ENCODE measurements at places on chromosomes 5 and 9.
A peak's percentile ranks its signal among the peaks of the same experiment; 100 is the strongest.

- peak; percentile 97 for DNase-seq
Observed at GRCh38 chr5:149551227-149552037, at the start of gene CSNK1A1. CSNK1A1 (minus strand) TSS chr5:149551439; CDS start chr5:149550964, 475 bp downstream.

GRCh38 chr5:54889826-54890225 is 95.6 kb downstream of the ESM1 start:
- DNase-seq: no peak

DNA sequence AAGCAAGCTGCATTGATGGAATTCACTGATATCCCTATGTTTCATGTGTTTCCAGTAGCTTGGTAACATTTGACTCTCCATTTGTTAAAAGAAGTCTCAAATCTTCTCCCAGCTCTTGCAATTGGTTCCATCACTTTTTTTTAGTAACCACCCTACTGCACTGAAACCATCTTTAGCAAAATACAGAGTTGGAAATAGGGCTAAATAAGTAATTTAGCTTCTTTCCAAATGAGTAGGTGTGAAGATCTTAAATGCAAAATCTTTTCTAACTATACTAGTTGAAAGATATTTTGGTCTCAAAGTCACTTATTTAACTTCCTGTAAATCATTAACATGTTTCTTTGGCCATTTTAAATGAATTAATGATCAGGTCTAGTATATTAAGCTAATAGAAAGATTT is 138.1 kb downstream of the DIRAS2 start:
- DNase-seq: no peak

GRCh38 chr5:130017173-130017572 is 112.9 kb downstream of the CHSY3 start:
- DNase-seq: no peak

GRCh38 chr9:130868230-130868629 is 28.4 kb downstream of the QRFP start:
- no peak for DNase-seq

DNA sequence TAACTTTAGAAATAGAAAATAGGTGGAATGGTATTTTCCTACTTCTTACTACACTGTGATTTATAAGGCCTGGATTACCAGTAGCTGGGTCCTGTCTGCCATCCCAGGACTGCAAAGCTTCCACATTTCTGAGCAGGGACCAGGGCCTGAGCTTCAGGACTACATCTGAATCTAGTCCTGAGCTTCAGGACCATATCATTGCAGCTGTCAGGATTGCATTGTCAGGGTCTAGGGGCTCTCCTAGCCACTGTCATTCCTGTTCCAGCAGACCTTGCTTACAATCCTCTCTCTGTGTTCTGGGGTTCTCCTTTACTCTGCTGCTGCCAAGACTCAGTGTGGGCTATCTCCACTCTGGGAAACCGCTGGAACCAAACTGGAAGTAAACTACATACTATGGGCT is 16.3 kb downstream of the RAB3C start:
- no peak for DNase-seq

- no peak for DNase-seq
Observed at GRCh38 chr9:13750639-13751038, 471.1 kb upstream of the MPDZ start.

- peak; percentile 35 for DNase-seq
Observed at GRCh38 chr9:110029956-110030480, 177.9 kb downstream of the C9orf152 start.

- DNase-seq: no peak
Observed at GRCh38 chr5:58786711-58787303, 203.9 kb downstream of the RAB3C start.

DNA sequence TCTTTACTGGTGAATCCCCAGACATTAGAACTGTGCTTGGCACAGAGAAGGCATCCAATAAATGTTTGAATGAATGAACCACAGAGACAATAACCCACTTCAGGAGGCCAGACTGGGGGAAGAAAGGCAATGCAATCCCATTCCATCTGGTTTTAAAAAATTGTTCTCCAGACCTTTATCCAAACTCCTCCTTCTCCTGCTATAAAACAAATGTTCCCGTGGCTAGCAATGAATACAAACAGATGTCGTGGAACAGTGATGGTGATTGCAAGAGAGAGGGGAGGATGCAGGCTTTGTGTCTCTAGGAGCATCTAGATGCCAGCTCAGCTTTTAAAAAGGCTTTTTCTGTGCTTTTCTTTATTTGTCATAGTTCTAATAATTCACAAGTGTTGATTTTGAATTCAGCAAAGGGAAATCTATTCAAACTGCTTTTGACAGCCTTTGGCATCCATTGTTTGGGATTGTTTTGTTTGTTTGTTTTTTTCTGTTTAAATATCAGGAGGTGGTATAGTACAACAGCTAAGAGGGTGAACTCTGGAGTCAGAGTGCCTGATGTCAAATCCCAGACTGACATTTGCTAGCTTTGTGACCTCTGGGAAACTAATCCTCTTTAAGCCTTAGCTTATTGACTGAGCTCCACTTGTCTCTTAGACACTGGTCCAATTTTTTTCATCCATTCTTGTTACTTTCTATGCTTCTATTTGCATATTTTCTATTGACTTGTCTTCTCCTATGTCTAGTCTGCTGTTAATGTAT is 59.1 kb downstream of the TNFSF15 start:
- no peak for DNase-seq

DNA sequence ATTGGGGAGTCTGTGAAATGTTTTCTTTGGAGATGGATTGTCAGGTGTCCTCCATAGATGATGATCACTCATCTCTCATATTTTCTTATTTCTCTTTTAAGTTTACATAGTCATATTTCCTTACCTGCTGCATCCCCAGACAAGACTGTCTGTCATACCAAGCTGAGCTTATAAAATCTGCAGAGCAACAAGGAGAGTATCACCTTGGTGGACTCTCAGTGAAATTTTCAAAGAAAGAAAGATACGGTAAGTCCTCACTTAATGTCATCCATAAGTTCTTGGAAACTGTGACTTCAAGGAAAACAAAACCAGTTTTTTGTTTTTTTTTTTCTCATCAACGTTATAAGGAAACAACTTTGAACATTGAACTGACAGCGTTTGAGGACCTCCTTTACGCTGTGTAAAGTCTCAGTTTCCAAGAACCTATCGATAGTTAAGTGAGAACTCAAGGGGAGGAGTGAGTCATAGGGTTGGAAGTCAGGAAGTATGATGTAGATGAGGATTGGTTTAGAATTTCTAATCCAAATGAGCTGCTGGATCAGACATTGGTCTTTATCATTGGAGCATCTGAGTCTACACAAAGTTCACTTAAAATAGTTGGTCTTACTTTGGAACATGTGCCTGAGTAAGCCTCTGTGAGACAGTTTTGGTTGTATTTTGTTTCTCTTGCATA is 45.5 kb downstream of the SPIN1 start:
- DNase-seq: no peak

GRCh38 chr9:29393064-29393463 is 1819.8 kb upstream of the C9orf72 start:
- no peak for DNase-seq

GRCh38 chr5:39092581-39093351 is 18.6 kb upstream of the RICTOR start:
- DNase-seq: no peak

DNA sequence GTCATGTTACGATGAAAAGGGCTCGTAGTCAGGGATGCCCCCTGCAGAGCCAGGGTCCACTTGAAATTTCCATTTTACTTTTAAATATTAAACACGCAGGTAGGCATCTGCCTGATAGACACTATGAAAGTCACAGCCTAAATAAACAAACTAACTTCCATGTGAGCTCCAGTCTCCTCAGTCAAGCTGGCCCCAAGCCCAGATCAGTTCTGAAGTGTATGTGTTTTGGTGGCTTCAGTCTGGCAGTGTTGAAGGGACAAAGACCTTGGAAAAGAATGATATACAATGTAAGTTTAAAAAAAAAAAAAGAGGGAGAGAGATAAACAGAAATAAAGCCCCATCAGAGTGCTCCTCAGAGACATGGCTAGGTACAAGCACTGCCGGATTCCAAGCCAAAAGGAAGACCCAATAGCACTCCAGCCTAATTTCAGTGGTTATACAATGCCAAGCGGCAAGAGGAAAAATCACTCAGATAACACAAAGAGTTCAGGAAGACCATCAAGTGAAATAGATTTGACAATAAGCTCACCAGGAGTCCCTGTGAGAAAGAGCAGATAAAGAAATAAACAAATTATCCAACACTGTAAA is 181.0 kb downstream of the BNC2 start:
- no peak for DNase-seq

- DNase-seq: no peak
Observed at GRCh38 chr9:136660971-136661550, 1.7 kb upstream of the EGFL7 start.

- DNase-seq: no peak
Observed at GRCh38 chr5:122406181-122406580, 94.1 kb downstream of the SNCAIP start.

DNA sequence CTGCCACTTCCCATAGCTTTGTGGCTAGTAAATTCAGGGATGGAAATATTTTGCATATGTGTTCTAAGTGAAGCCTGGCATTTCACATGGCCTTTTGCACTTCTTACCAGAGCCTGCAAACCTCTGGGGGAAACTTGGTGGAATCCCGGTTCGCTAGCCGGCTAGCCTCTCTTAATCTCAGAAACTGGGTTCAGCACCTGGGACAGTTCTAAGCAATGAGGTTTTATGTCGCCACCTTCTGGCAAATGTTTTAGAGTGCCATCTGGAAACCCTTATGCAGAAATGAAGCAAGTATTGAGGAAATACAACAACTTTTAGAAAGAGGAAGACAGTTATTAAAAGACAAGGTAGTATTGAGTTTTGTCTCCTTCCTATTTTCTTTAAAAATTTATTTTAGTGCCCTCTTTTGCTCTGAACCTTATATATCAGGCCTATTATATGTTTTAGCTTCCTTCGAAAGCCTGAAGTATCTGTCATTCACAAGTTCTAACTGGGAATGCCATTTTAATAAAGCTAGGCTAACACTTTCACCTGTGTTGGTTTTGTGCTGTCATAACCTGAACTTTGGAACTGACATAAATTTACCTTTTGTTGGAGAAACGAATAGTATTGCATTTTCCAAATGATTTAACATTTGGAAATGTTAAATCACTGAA is 963 bp upstream of the HTR1A start:
- no peak for DNase-seq

Data from stimulated activated naive CD4-positive, alpha-beta T cell (primary cell).